ENCODE measurements at places on chromosomes 1 and 21.

DNA sequence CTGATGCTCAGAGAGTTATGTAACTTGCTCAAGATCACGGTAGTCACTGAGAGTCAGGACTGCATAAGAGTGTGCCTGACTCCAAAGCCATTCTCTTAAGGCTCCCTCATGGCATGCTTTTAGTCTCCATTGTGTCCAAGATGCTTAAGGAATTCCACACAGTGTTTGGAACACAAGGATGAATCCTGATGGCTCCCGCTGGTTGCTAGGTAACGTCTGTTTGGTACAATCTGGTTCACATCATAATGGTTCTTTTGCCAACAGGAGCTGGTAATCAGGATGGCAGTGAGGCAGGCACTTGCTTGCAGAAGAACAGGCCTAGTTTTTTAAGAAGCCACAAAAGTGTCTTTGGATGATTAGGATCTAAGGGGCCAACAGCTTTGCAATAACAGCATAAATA lies 436.5 kb upstream of the DAB1 start:
- DNase-seq: no peak

- DNase-seq: no peak
Observed at GRCh38 chr1:7093297-7093696, 308.0 kb downstream of the CAMTA1 start.

DNA sequence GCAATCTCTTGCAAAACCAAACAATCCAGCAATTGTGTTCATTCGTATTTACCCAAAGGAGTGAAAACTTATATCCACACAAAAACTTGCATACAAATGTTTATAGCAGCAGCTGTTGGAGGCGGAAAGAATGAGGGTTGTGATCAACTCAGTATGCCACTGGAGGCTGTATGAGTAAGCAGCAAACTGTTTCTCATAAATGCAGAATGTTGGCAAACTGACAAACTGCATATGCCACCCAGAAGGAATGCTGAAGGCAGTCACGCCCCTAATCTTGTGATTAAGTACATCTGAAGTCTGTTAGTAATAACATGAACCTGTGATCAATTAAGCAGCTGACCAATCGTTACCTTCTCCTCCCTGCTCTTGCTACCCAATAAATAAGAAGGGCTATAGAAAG lies 60.5 kb upstream of the CR2 start:
- DNase-seq: peak; percentile 17

DNA sequence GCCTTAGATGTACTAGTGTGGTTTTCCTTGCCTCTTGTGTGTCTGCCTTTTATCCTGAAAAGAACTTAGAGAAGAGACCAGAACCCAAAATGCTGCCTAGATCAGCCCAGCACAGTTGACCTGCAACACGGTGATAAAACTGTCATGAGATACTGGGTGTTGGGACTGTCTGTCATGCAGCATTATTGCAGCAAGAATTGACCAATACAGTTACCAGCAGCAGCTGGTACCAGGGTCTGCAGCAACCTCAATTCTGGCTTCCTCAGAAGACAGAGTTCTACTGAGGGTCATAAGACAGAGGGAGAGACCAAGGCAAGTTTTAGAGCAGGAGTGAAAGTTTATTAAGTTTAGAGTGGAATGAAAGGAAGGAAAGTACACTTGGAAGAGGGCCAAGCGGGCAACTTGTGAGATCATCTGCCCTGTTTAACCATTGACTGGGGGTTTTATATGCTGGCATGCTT lies 182.0 kb downstream of the DYRK1A start:
- no peak for DNase-seq

DNA sequence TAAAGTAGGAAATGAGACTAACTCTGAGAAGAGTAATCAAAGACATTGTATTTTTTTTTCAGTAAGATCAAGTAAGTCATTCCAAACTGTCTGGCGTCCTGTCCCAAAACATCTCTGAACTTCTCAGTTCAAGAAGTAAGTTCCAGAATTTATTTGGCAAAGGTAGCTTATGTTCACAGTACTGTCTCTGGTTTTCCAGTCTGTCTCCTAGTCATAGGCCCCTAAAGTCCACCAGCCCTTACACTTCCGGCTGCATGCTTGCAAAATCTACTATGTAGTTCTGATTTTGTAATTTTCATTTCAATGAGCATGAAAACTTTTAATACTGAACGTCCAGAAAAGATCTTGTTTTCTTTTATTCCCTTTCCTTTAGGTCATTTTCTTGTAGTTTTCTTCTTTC lies 61.4 kb upstream of the S1PR1 start:
- DNase-seq: no peak

GRCh38 chr1:18539171-18539570 lies 58.4 kb downstream of the KLHDC7A start:
- no peak for DNase-seq

DNA sequence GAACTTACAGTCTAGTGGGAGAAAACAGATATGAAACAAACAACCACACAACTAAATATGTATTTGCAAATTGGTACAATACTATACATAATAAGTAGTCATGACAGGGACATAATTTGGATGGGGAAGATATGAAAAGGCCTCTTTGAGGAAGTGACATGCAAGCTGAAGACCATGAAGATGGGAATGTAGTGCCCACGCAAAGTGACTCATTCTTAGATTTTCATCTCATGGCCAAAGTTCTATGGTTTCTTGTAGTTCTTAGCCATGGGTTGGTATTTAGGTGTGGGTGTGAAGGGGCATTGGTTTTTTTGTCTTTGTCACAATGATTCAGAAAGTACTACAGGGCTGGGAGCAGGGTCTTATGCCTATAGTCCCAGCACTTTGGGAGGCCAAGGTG lies 105.4 kb upstream of the FAM78B start:
- no peak for DNase-seq

- peak; percentile 26 for DNase-seq
Observed at GRCh38 chr1:221991221-221991620, 249.3 kb upstream of the DUSP10 start.

DNA sequence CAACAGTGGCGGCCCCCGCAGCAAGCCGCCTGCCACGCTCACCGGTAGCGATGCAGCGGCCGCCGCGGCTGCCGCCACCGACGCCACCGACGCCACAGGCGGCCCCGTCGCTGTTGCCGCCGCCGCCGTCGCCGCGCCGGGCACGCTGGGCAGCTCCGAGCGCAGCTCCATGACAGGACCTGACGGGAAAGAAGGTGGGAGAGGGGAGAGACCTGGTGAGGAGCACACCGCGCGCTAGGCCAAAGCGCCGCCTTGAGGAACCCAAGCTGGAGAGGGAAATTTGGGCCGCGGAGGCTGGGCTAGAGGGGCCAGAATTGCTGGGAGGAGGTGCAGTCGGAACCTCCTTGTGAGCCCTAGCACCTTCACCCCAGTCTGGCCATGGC lies 1.9 kb downstream of the DMRTA2 start:
- no peak for DNase-seq

DNA sequence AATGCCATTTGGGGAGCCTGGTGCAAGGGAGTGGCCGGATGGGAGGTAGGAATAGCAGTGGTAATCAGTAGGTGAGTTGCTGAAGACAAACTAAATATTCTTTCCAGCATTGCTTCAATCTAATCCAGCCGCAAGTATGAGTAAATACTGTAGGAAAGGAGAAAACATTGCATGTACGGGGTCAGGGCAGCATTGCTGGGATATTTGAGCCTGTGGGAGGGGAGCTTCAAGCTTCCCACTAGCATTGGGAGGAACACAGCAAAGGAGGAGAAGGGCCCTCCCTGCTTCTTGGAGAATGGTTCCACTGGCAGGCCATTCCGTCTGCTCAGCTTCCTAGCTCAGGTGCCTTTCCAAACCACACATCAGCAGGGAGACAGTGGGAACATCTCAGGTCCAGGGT lies 15.2 kb downstream of the CAPN2 start:
- DNase-seq: no peak

- DNase-seq: no peak
Observed at GRCh38 chr1:106978477-106979322, 77.8 kb upstream of the PRMT6 start.

DNA sequence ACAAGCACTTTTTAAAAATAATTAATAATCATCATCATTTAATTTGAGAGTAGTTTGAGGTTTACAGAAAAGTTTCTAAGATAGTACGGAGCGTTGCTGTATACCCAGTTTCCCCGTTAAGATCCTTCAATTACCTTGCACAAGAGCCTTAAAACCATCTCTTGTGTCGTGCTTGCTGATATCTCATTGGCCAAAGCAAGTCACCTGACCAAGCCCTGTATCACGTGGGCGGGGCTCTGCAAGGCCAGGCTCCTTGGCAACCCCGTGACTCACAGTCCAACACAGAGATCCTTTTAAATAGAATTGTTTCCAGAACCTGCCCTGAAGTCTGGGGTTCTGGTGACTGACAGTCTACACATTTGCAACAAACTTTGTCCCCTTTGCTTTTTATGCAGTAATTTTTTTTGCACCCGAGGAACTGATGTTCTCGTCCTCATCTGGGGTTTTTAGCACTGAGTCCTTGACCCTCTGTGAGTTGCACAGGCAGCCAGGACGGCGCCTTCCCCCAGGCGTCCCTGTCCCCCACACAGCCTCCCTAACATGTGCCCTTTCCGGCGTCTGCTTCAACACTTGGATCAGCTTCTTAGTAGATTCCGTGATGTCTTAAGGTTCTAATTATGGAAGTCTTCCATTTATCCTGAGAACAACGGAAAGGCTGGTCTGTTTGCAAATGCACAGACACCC lies 183.3 kb upstream of the TMEM51 start:
- peak; percentile 86 for DNase-seq

- peak; percentile 2 for DNase-seq
Observed at GRCh38 chr1:215744419-215744818, 177.3 kb downstream of the KCTD3 start.

- no peak for DNase-seq
Observed at GRCh38 chr1:10641976-10642375, 154.5 kb downstream of the CASZ1 start.

- DNase-seq: no peak
Observed at GRCh38 chr1:16371725-16372124, 4.7 kb downstream of the SZRD1 start.

- DNase-seq: no peak
Observed at GRCh38 chr1:111843177-111843576, 87.5 kb downstream of the DDX20 start.

- DNase-seq: no peak
Observed at GRCh38 chr1:173253046-173253445, 45.9 kb upstream of the TNFSF4 start.

DNA sequence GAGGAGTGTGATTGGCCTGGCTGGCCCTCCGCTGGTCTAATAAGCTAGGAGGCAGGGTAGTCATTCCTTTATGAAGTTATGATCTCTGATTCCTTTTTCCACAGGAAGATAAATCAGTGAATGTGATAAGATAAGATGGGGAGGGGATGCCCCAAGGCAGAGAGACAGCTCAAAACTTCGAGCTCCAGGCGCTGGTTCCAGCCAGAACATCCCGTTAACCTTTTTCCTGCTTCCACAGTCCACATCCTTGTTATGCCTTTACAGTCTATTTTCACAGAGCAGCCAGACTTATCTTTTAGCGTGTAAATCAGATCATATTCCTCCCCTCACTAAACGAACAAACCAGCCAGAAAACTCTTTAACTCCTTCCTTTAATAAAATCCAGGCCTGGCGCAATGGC lies 38.5 kb upstream of the BMP8B start:
- no peak for DNase-seq

- no peak for DNase-seq
Observed at GRCh38 chr1:100287162-100287561, 21.1 kb downstream of the RTCA start.
